Astrocyte of the hippocampus (primary cell): ENCODE measurements at places on chromosomes 1 and 21.

DNA sequence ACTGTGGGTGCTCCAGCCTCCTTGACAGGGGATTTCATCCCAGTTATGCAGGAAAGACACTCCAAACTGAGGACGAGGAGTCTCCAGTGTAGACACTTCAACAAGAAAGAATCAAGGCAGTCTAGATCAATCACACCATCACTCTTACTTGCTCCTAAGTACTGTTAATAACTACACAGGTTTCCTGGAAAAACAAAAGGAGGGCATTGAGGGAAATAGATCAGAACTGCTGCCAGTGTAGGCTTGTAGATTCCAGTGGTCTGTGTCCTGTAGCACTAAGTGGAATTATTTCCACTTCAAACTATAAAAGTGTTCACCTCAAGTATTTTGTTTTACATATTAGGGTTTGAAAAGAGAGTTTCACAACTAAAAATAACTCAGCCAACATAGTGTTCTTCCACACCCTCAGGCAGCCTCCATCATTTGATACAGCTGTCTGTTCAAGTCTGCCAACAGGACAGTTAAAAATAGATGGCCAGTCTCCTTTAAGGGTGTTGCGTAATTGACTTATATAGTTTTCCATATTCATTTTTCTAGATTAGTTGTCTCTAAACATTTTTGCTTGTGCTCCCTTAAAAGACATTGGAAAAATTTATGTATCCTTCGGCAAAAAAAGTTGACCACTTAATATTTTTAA, 32.0 kb upstream of the AGL start:
- DNase-seq: peak; percentile 4

DNA sequence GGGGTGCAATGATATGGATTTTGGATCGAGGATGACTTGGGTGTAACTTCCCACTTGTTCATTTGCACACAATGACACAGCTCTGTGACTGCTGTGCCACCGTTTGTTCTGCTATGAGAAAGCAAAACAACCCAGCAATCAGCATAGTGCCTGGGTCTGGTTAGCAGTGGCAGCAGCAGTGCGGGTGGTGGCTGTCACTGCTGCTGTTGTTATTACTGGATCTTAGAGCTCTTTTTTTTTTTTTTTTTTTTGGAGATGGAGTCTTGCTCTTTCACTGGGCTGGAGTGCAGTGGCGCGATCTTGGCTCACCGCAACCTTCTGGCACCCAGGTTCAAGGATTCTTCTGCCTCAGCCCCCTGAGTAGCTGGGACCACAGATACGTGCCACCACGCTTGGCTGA, 56.9 kb downstream of the TBCE start:
- no peak for DNase-seq

GRCh38 chr21:36155603-36156338, 853 bp upstream of the DOP1B start:
- peak; percentile 10 for DNase-seq

DNA sequence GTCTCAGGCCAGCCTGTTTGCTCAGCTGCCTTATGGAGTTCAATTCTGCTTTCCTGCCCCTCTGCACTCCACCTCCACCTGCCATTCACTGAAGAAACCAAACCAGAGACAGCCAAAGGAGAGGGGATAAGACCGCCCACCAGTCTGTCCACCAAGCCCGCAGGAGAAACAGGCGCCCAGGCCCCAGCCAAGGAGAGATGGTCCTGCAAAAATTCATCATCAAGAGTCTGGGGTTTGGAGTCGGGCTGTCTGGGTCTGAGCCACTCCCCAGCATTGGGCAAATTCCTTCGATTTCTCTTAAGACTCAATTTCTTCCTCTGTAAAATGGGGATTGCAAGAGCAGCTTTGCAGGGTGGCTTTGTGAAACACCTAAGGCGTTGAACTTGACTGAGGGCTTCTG, 121.4 kb upstream of the RUNX3 start:
- no peak for DNase-seq

GRCh38 chr1:109314795-109315194, 8.0 kb upstream of the MYBPHL start:
- no peak for DNase-seq

DNA sequence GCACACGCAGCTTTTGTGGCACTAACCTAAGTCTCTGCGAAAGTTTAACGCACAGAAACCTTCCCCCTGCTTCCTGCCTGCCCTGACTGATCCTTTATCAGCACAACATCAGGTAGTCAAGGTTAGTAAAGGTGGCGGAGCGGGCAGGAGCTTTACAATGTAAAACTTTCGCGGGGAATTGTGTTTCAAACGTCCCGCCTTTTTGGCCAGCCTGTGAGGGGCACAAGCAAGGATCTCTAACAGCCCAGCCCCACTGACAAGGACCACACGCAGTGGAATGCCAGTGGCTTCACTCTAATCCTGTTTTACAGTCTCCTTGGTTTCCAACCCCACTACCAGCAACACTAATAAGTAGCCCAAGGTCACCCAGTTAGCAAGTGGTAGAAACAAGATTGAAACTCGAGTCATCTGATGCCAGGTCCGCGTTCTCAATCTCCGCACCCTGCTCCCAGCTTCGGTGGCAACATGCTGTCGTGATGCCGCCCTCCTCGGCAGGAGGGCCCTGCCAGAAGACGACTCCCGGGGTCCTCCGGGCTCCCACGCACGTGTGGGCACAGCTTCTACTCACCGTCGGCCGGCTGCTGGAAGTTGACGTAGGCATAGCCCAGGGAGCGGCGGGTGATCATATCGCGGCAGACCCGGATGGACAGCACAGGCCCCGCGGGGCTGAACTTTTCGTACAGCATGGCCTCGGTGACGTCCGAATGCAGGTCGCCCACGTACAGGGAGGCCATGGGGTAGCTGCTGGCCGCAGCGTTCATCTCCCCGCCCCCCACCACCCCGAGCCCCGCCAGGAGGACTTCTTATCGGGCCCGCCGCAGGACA, 1.2 kb downstream of the PABPC4 start:
- peak; percentile 67 for DNase-seq

DNA sequence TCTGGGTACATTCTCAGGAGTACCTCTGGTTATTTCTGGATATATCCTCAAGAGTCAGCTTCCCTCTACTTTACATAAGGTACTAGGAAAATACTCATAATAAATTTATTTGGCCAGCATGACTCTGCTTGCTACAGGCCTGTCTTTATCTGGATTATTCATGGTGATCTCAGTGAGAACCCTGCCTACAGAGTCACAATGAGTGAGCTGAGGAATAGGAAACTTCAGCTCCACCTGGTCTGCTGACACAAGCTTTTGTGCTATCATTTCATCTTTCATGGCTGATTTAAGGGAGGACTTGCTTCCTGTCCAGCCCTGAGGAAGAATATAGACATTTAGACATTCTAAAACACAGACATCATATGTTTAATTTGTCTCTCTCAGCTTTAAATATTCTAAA, 19.5 kb upstream of the SUCO start:
- DNase-seq: no peak

GRCh38 chr1:8625981-8626898, 191.2 kb downstream of the RERE start:
- DNase-seq: peak; percentile 90

DNA sequence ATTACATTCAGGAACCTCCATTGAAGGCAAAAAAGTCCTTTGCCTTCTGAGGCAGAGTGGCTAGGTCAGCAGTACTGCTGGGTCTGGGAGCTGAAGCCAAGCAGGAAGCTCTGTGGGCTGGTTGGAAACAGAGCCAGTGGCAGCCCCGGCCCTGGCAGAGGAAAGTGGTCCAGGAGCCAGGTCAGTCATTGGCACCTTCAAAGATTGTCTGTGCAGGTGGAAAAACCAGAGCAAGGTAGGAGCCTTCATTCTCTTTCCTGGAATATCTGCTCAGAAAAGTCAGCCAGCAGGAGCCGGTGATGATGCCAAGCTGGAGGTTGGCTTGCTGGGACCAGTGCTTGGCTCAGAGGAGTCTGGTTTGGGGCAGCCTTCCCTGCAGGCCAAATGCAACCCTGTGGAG, 12.5 kb upstream of the DISP3 start:
- DNase-seq: no peak

DNA sequence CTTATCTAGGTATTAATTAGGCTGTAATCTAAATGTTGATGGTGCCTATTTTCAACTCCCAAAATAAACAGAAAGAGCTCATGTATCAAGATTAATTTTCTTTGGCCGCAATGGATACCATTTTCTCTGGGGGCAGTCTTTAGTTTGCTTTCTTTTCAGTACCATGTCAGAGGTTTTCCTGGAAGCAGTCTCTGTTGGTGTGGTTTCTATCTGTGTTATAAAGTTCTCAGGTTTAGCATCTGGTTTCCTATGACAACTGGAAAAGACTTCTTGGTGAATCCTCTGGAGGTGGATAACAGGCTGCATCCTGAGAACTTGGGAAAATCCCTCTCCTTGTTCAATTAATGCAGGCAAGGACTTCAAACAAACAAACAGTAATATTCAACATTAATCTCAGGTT, 38.7 kb upstream of the BATF3 start:
- DNase-seq: peak; percentile 31

DNA sequence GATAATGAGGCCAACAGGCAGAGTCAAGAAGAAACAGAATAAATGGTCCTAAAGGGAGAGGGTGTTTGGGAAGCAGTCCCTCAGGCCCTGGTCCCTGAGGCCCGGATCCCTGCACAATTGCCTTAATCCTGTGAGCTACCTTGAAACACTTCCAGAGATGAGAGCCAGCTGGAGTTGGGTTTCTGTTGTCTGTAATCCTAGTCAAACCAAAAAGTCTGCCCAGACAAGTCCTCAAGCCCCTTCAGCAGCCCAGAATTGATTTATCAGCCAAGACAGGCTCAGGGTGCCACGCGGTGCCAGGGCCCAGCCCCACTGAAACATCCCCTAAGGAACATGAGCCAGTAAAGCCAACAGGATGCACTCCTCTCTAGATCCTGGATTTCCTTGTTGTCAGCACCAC, 16.4 kb upstream of the CLSTN1 start:
- no peak for DNase-seq

GRCh38 chr1:36458910-36459309, 5.3 kb downstream of the MRPS15 start:
- no peak for DNase-seq

DNA sequence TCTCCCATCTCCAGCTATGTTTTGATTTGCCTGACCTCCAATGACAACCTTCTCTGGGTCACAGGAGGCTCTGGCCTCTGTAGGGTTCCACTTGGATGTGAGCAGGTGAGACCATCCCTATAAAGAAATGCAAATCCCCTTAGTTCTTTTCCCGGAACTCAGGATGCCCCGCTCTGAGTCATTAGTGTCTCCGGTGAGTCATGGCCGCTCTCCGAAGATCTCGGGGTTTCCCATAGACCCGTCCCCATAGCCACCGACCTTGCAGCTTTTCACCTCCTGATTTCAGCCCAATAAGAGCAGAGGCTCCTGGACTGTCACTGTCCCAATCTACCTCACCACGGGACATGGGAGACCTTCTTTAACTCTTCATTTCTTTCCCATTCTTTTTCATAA, 98.2 kb downstream of the PGBD5 start:
- peak; percentile 39 for DNase-seq

DNA sequence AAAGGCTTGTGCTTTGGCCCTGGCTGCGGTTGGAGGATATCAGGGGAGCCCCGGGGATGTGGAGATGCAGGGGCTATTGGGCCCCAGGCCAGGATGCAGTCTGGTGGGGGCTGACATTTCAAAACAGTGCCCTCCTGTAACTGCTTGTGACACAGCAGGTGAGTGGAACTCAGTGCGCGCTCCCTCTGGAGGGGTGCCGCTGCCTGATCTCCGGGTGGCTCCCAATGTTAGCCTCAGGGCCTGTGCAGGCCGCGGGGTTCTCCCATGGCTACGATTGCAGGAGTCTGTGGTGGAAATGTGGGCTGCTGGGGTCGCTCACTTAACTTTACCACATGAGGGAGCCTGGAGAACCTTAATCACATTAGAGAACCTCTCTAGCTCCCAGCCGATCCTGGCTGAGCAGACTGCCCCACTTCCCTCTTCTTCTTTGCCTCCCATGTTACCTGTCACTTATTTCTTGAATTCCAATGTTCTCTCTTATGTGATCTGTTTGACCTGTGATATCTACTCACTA, 163.2 kb downstream of the FMN2 start:
- DNase-seq: no peak

DNA sequence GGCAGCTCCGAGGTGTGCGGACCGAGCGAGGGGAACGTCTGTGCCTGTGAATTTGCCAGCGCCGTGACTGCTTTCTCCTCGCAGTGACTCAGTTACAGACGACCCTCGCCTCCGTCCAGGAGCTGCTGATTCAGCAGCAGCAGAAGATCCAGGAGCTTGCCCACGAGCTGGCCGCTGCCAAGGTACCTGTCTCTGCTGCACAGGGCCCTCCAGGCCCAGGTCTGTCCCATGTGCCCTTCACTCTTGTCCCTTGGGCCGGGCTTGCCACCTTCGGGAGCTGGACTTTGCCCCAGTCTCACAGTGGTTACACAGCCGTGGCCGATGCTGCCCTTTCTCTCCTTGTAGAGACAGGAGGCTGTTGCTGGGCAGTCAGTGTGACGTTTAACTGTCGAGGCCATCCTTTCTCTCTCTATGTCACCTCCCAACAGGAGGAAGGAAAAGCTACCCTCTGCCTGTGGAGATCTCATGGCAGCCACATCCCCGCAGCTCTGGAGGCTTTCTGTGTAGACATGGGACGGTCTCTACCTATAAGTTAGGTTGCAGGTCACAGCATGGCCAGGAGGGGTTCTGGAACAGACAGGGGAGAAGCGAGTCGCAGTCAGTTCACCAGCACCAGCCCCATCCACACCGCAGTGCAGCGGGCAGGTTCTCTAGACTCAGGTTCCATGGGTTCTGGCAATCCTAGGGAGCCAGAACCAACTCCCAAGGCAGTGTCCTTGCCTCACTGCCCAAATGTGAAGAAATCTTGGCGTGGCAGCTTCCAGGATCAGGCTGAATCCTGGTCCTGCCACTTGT, 149.7 kb downstream of the PEX14 start:
- no peak for DNase-seq

DNA sequence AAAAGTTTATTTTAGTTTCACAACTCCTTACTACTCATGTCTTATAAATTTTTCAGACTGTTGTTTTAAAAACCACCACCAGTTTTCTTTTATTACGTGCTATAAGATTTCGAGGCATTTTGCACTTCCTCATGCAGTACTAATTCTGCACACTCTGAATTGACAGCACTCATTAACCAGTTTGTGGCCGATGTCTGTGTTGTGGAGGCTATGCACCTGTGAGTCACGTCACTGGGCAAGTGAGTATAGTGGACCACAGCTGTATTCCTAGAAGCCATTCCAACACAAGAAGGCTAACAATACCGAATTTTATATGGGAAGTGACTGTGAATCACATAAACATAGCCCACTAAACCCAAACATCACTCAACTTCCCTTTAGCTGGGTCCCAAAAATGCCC, 21.0 kb upstream of the SPATA6 start:
- DNase-seq: no peak

DNA sequence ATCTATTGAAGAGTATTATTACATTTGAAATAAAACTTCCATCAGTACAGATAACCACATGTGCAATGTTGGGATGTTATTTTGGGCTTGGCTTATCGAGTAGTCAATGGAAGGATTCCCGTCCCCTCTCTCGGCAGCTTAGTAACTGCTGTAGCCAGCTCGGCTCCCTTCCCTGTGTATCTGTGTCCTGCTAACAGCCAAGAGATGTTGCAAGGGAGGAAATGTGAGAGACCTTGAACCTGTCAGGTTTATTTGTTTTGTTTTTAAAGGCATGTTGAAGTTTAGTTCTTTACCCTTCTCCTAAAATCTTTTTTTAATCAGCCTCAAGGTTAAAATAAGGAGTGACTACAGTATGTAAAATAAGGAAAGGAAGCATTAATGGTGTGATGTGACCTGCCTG, 13.6 kb upstream of the TARS2 start:
- DNase-seq: no peak

- peak; percentile 70 for DNase-seq
These were observed 390 bp downstream of the ZFP69B start for GRCh38 chr1:40450495-40451237.

- peak; percentile 33 for DNase-seq
These were observed 9.2 kb downstream of the S100A10 start for GRCh38 chr1:151984313-151984956.

- DNase-seq: no peak
These were observed 34.5 kb upstream of the CD1D start for GRCh38 chr1:158146165-158146564.
